ENCODE measurements at places on chromosomes 2 and 18.

GRCh38 chr18:62928326-62928725 is 213.0 kb downstream of the PHLPP1 start:
- peak overlapping the region; percentile 10 for H3K4me3 ChIP-seq
- no peaks in the 10 kb centered on the region for H3K4me1 ChIP-seq
- no peaks in the 10 kb centered on the region for H3K36me3 ChIP-seq
- DNase-seq = no peak
- H3K27ac ChIP-seq = no peak overlapping the region
- no peaks in the 10 kb centered on the region for H3K27me3 ChIP-seq

DNA sequence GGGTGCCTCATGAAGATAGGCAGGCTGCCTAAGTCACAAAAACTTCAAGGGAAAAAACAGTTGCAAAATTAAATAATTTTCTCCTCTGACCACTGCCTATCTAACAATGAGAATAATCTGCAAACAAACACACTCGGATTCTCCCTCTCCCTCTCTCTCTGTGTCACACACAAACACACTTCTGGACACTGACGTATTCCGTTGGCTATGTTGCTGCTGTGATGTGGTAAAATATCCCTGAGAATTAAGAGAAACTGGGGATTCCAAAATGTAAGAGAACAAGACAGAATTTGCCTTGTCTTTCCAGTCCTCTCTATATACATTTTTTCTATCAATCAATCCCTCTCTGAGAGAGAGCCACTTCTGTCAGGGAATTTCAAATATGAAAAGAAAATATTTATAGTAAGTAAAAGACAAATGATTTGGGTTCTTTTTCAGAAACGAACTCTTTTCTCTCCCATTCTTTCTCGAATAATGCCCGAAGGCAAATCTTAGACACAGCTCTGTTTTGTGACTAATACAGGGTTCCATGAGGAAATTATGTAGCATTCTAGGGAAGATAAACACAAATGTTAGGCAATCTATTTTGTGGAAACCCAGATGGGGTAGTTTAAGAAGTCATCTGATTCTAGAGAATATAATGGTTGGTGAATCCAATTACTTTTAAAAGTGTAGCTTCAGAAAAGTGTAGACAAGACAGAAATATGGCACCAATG is 310.3 kb upstream of the CYP26B1 start:
- H3K27ac ChIP-seq = no peak overlapping the region
- no peak for DNase-seq
- H3K4me1 ChIP-seq = no peaks in the 10 kb centered on the region
- H3K27me3 ChIP-seq = no peaks in the 10 kb centered on the region
- no peaks in the 10 kb centered on the region for H3K36me3 ChIP-seq

DNA sequence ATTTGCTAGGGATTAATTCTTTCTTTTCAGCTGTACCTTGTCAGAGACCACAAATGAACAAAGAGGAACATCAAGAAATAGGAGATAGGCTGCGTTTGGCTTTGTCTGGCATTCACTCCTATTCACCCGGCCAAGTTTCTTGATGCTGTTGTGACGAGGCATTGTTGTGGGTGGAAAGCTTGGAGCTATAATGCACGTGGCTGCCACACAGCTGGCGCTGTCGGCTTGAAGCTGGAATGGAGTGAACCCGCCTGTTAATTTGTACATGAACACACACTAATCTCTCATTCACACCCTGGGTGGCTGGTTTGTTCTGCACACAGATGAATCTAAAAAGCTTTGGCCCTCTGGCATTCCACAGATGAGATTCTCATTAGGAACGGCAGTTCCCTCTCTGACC is 274.9 kb upstream of the GYPC start:
- no peaks in the 10 kb centered on the region for H3K4me1 ChIP-seq
- H3K27me3 ChIP-seq = no peaks in the 10 kb centered on the region
- no peak overlapping the region for H3K4me3 ChIP-seq
- no peak for DNase-seq
- no peaks in the 10 kb centered on the region for H3K36me3 ChIP-seq
- no peak overlapping the region for H3K27ac ChIP-seq

- H3K4me3 ChIP-seq = no peak overlapping the region
- H3K27me3 ChIP-seq = no peaks in the 10 kb centered on the region
- no peak for DNase-seq
Measured at GRCh38 chr2:177338177-177338721, 54.3 kb upstream of the AGPS start.

- H3K4me1 ChIP-seq = no peaks in the 10 kb centered on the region
- H3K27ac ChIP-seq = no peak overlapping the region
- H3K4me3 ChIP-seq = no peak overlapping the region
- no peaks in the 10 kb centered on the region for H3K36me3 ChIP-seq
- DNase-seq = no peak
- H3K27me3 ChIP-seq = no peaks in the 10 kb centered on the region
Measured at GRCh38 chr2:40721595-40721994, 269.7 kb upstream of the SLC8A1 start.

- no peaks in the 10 kb centered on the region for H3K36me3 ChIP-seq
- DNase-seq = peak; percentile 71
- H3K27me3 ChIP-seq = peaks cover 49% of the 10 kb centered on the region
- no peaks in the 10 kb centered on the region for H3K4me1 ChIP-seq
Measured at GRCh38 chr2:161426922-161427663, 11.0 kb downstream of the TBR1 start.

DNA sequence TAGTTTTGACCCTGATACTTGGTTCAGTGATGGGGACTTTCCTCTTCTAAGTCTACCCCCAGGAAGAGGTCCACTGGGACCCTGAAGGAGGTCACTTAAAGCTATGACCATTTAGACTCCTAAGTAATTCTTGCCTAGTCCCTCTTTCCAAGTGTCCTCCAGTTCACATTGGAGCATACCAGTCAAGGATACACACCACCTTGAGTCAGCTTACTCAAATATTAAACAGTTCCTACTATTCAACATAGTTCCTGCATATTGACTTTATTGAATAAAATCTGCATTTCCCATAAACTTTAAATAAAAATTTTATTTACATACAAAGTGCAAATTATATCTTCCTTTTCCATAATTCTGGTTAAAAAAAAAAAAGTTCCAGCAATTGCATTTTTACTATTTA is 36.3 kb downstream of the SLC5A7 start:
- H3K27me3 ChIP-seq = no peaks in the 10 kb centered on the region
- H3K36me3 ChIP-seq = no peaks in the 10 kb centered on the region
- no peaks in the 10 kb centered on the region for H3K4me1 ChIP-seq
- no peak for DNase-seq
- no peak overlapping the region for H3K4me3 ChIP-seq

DNA sequence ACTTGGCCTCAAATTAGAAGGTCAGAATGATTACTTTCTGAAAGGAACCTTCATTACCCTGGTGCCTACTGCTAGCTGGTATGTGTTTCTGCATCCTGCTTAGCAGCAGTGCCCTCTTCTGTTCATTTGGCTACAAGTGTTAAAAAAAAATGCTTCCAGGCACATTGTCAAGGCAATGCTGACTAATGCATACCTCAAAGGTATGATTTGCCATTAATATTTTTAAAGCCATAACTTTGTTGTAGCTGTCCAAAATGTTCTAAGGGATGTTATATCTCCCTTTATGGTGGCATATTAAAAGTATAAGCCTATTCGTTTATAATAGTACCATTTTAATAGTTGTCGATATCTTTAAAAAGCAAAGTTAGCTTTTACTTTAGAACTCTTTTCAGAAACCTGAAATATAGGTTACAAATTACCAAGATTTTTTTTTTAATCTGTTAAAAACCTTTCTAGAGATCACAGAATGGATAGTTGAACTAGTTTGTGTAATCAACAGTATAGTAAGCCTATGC is 52.0 kb upstream of the FAM171B start:
- DNase-seq = peak; percentile 80
- peaks cover 3% of the 10 kb centered on the region for H3K4me1 ChIP-seq
- peaks cover 30% of the 10 kb centered on the region for H3K36me3 ChIP-seq
- no peak overlapping the region for H3K4me3 ChIP-seq

- no peaks in the 10 kb centered on the region for H3K27me3 ChIP-seq
- no peaks in the 10 kb centered on the region for H3K36me3 ChIP-seq
- H3K4me3 ChIP-seq = no peak overlapping the region
Measured at GRCh38 chr2:139876321-139876720, 1096.1 kb upstream of the NXPH2 start.

- H3K36me3 ChIP-seq = no peaks in the 10 kb centered on the region
- H3K4me3 ChIP-seq = no peak overlapping the region
- H3K27me3 ChIP-seq = no peaks in the 10 kb centered on the region
- H3K4me1 ChIP-seq = peaks cover 24% of the 10 kb centered on the region
- no peak overlapping the region for H3K27ac ChIP-seq
Measured at GRCh38 chr2:12176623-12177454, 430.4 kb downstream of the LPIN1 start.

GRCh38 chr18:11005528-11005927 is 143.8 kb downstream of the PIEZO2 start:
- H3K27me3 ChIP-seq = no peaks in the 10 kb centered on the region
- no peak for DNase-seq
- peaks cover 5% of the 10 kb centered on the region for H3K4me1 ChIP-seq
- H3K27ac ChIP-seq = no peak overlapping the region

DNA sequence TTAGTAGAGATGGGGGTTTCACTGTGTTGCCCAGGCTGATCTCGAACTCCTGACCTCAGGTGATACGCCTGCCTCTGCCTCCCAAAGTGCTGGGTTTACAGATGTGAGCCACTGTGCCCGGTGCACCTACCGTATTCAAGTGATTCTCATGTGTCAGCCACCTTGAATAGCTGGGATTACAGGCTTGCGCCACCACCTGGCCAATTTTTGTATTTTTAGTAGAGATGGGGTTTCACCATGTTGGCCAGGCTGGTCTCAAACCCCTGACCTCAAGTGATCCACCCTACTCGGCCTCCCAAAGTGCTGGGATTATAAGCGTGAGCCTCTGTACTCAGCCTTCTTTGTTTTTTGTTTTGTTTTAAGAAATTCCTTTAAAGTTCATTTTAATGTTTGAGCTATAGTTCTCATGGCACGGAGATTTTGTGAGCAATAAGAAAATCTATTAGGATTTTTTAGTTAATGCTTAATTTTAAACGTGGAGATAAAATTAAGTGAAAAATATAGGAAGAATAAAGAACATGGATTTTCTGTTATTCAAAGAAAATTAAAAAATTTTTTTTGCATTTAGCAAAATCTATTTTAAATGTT is 242.6 kb downstream of the PHLPP1 start:
- peaks cover 16% of the 10 kb centered on the region for H3K4me1 ChIP-seq
- no peaks in the 10 kb centered on the region for H3K27me3 ChIP-seq
- no peak overlapping the region for H3K4me3 ChIP-seq
- H3K27ac ChIP-seq = no peak overlapping the region
- DNase-seq = peak; percentile 46

- no peaks in the 10 kb centered on the region for H3K4me1 ChIP-seq
- H3K27me3 ChIP-seq = no peaks in the 10 kb centered on the region
- DNase-seq = no peak
- no peaks in the 10 kb centered on the region for H3K36me3 ChIP-seq
- H3K4me3 ChIP-seq = no peak overlapping the region
Measured at GRCh38 chr18:70415823-70416488, 127.1 kb downstream of the SOCS6 start.

- H3K36me3 ChIP-seq = no peaks in the 10 kb centered on the region
- peaks cover 44% of the 10 kb centered on the region for H3K4me1 ChIP-seq
- H3K27ac ChIP-seq = no peak overlapping the region
- DNase-seq = no peak
- H3K4me3 ChIP-seq = no peak overlapping the region
- no peaks in the 10 kb centered on the region for H3K27me3 ChIP-seq
Measured at GRCh38 chr2:26884486-26884885, 36.6 kb downstream of the DPYSL5 start.

- H3K4me1 ChIP-seq = peaks cover 4% of the 10 kb centered on the region
- peaks cover under 1% of the 10 kb centered on the region for H3K27me3 ChIP-seq
- no peaks in the 10 kb centered on the region for H3K36me3 ChIP-seq
Measured at GRCh38 chr2:173854840-173855239, 110.3 kb downstream of the SP3 start.

- H3K27me3 ChIP-seq = no peaks in the 10 kb centered on the region
- no peaks in the 10 kb centered on the region for H3K4me1 ChIP-seq
- no peak for DNase-seq
- H3K4me3 ChIP-seq = no peak overlapping the region
Measured at GRCh38 chr18:62490967-62491695, 31.7 kb upstream of the ZCCHC2 start.

DNA sequence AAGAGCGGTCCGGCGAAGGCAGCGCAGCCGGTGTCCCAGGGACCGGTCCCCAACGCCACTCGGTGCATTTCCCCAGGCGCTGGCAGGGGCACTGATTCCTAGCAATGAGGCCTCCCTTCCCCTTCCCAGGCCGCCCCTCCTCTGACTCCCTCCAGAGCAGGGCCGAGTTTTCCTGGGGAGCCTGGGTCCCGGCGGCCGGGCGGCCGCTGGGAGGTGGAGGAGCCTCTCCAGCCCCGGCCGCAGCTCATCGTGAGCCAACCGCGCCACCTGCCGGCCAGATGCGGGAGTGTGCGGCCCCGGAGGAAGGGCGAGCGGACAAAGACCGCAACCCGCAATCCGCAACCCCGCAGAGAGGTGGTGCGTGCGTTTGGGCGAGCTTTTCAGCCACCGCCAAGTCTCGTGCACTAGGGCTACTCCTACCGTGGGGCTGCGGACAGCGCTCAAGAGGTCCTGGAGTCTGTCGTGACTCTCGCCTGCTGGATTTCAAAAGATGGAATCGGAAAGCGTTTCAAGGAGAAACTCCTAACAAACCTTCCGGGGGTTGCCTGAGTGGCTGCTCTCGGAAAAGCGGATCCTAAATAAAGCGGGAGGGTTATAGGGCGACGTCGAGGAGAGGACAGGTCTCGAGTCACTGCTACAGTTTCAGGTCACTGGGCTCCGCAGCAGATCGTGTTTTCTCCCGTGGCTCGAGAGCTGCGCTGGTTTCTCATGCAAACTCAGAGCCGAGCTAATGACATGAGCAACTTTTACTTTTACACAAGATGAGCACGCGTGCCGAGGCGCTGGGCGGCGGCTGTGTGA is 1.5 kb upstream of the EPHA4 start:
- peaks cover 40% of the 10 kb centered on the region for H3K27me3 ChIP-seq
- H3K4me1 ChIP-seq = peaks cover 2% of the 10 kb centered on the region
- no peaks in the 10 kb centered on the region for H3K36me3 ChIP-seq
- peak; percentile 74 for DNase-seq
- H3K4me3 ChIP-seq = peak overlapping the region; percentile 75

DNA sequence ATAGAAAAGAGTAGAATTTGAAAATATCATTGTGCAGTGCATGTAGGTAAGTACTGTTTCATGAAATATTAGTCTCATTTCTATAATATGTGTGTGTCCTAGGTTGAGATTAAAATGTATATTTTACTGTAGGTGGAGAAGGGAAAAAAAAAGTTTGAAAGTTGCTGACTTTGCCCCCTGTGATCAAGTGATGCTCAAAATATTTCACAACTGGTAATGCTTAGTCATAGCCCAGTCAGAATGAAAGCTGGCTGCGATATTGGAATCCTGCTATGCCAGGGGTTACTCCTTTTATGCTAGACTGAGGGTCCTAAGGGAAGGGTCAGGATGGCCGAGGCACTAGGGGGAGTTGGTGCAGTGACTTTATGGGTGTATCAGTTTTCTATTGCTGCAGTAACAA is 19.5 kb upstream of the CFAP36 start:
- no peak overlapping the region for H3K27ac ChIP-seq
- DNase-seq = peak; percentile 39
- H3K36me3 ChIP-seq = no peaks in the 10 kb centered on the region
- H3K4me1 ChIP-seq = no peaks in the 10 kb centered on the region
- H3K27me3 ChIP-seq = no peaks in the 10 kb centered on the region

DNA sequence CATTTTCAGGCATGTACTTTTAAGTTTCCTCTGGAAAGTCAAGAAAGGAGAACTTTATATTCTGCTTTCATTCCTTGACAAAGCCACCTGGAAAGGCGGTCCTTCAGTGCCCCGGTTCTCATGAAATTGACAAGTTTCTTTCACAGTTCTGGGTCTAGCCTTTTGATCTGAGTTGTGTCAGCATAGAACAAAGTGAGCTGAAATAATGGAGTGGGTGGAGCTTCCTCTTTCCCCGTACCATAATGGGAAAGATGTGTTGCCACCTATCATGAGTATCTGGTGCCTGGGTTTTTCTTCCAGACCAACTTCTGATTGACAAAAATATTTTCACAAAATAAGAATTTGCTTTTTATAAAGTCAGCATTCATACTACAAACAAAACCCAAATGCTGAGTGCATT is 49.3 kb downstream of the PTRHD1 start:
- DNase-seq = no peak
- no peak overlapping the region for H3K4me3 ChIP-seq
- no peak overlapping the region for H3K27ac ChIP-seq
